Sigmoid colon (tissue), 7 donors: ENCODE measurements at places on chromosomes 5 and 9. TPM values are rescaled to one million over a fixed set of nuclear protein-coding genes. Genes with fewer than 3 reads are reported as not detected.

GTF3C5 gene
- polyA plus RNA-seq, result 28.7 TPM

NEURL1B gene
- 29.6 TPM for polyA plus RNA-seq

IFNA5 gene
- not detected for polyA plus RNA-seq

CPLANE1 gene
- polyA plus RNA-seq, result 2.7 TPM

RHOBTB3 gene
- polyA plus RNA-seq, result 15.0 TPM
